ENCODE measurements at places on chromosomes 6 and 20.

GRCh38 chr6:113558431-113558830 is 298.7 kb upstream of the MARCKS start:
- DNase-seq = no peak

DNA sequence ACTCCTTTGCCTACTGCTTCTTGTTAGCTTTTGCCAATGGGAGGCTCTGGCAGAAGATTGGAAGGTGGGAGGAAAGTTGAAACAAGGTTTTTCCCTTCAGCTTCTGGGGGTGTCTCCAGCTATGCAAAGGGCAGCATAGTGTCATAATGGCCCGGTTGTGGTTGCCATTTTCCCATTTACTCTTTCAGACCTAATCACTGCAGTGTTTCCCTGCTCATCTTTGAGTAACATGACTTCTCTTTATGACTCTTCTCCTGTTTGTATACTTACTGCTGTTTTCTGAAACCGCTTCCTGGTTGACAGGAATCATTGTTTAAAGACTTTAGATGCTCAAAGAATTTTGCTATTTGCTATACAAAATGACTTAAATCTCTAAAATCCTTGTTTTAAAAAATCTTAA is 19.9 kb downstream of the NRN1 start:
- DNase-seq = no peak

GRCh38 chr6:38320843-38321242 is 318.9 kb downstream of the BTBD9 start:
- DNase-seq = no peak

GRCh38 chr6:13810688-13811446 is 3.5 kb downstream of the MCUR1 start:
- DNase-seq = no peak

DNA sequence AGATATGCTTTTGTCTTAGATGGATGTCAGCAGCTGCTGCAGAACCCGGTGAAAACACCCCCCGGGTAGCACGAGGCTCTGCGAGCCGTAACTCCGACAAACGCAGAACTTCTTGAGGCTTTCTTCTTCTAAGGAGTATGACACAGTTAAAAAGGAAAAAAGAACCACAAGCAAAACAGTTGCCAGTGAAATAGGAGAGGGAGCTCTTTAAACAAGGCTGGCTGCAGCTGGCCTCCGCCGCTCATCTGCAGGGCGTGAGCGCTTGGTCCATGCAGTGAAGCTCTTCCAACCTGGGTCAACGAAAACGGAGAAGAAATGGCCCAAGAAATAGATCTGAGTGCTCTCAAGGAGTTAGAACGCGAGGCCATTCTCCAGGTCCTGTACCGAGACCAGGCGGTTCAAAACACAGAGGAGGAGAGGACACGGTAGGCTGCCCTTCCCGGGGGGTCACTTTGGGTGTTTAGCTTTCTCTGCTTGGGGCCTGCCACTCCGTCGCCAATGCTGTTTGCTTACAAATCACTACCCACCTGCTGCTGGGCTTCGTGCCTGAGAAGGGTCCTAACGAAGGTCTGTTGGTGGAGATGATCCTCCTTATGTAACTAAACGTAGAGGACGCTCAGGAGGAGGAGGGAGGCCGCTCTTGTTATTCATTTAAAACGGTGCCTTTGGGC is 13.2 kb downstream of the SYTL3 start:
- DNase-seq = no peak

DNA sequence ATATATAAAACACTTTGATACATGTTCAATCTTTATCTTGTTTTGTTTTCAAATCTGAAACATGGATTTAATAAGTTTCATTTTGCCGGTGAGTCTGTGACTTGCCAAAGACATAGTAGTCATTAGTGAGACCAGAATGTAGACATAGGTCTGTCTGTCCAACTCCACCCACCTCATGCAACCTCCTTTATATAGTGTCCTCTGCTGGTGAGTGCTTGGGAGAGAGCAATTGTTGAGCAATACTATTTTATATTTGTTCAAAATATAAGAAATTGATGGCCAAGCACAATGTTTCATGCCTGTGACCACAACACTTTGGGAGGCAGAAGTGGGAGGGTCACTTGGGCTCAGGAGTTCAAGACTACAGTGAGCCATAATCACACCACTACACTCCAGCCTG is 10.8 kb upstream of the LY86 start:
- DNase-seq = no peak

- DNase-seq = no peak
Observed at GRCh38 chr6:20606831-20607230, 72.6 kb downstream of the CDKAL1 start.

DNA sequence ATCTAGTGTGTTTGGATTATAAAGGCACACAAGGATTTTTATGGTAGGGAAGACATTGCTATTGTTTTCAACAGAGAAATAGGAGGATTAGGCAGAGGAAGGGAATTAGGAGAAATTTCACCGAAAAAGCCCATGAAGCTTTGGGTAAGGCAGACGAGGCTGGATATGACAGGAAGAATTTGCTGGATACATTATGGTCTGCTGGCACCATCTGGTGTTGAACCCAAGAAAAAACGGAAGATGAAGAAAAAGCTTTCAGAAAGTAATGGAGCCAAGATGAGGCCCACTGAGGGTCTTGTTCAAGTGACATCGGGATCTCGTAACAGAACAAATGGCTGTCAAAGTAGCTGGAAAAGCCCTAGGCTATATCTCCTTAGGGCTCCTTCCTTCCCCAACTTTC is 56.5 kb downstream of the OR2J2 start:
- DNase-seq = no peak

GRCh38 chr20:10402938-10403608 is 30.9 kb downstream of the MKKS start:
- no peak for DNase-seq

DNA sequence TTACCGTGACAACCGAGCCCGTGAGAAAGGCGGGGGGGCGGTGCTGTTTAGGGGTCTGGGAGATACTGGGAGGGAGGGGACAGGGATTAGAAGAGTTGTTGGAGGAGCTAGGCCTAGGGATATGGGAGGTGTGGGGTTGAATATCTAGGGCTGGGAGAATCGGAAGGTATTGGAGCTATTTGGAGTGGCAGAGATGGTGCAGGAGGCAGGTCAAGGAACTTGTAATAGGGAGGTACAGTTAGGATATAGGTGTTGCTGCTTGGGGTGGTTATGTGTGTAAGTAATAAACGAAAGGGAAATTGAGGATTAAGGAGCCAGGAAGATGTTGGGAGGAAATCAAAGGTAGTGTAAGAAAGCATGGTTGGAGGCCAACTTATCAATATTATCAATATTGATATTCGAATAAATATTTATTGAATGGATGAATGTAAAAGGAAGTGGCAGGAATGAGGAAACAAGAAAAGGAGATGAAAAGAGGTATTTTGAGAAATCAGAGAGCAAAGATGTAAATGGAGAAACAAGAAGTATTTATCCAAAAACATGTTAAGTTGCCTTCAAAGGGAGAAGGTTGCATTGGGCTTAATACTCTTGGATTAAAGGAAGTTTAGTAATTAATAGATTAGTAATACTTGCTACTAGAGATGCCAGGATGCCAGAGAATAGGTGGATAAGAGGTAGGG is 602 bp downstream of the PPP1R11 start:
- no peak for DNase-seq

GRCh38 chr6:79307321-79308036 is 73.0 kb upstream of the HMGN3 start:
- DNase-seq = no peak

DNA sequence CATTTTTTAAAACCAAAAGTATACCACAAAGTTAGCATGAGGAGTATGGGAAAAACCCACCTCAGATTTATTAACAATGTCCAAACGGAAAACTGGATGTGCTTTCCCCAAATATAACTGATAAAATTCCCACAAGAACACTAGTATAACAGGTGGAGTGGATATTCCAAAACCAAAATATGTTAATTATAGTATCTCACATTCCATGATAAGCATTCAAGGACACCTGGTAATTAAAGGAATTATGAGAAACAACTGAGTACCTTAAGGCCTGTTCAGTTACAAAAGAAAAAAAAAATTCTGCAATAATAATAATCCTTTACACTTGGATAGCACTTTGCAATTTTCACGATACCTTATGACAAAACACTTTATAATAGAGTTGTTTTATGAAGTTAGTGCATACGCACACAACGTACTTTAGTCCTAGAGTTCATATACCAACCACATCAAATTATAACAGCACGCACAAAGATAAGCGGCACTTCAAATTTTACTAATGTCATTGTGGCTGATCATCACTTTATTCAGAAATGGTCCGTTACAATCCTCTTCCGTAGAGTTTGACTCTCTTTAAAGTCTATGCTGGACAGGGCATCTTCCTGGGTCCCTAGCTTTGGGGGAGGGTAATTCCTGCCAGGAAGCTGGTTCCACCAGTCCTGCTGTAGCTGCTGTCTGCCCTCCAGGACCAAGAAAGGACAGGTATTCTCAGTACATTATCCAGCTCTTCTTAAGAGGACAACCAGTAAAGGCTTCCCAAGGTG is 1.7 kb downstream of the CDK19 start:
- DNase-seq = no peak

- DNase-seq = no peak
Observed at GRCh38 chr20:32918296-32918695, 59.6 kb downstream of the EFCAB8 start.

All from GM12892 (cell line).